ENCODE measurements at places on chromosomes 11 and 22.

DNA sequence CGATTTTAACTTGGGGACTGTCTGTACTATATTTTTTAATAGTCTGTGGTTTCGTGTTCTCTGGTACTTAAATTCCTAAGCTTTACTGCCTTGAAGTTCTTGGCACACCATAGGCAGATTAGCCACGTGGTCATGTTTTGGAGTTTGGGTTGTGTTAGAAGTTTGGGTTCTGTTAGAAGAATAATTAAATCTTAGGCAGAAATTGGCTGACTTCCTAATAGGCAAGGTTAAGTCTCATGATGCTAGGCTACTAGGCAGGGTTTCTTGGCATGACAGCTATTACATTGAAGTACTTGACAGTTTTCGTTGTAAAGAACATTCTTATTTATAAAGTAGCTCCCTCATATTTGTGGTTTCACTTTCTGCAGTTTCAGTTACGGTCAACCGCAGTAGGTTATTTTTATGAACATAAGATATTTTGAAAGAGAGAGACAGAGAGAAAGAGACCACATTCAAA lies 30.0 kb upstream of the MMP7 start:
- no peaks in the 10 kb centered on the region for H3K27me3 ChIP-seq
- H3K4me3 ChIP-seq, result peak overlapping the region; percentile 39
- no peak for DNase-seq
- peaks cover 11% of the 10 kb centered on the region for H3K4me1 ChIP-seq
- no peaks in the 10 kb centered on the region for H3K36me3 ChIP-seq

DNA sequence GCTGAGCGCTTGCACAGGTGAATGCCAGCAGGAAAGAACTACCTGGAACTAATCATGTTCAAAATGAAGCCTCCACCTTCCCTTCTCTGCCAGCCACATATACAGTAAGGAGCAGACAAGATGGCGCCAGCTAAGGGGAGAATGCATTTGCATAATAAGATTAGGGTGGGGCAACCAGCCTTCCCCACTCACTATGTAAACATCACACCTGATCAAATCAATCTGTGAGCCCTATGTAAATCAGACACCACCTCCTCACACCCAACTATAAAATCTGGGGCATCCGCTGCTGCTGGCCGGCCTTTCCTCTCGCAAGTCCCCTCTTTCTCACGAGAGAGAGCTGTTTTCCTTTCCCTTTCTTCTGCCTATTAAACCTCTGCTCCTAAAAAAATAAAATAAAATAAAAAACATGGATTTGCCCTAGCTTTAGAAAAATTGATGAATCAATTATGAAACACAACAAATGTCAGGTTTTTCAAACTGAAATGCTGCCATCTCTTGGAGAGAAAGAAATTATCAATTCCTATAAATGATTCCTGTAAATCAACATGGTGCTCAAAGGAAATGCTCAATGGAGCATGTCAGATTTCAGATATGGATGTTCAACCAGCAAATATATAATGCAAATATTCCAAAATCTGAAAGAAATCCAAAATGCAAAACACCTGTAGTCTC lies 108.9 kb downstream of the SGSM3 start:
- no peak for DNase-seq
- peaks cover 13% of the 10 kb centered on the region for H3K4me1 ChIP-seq
- no peaks in the 10 kb centered on the region for H3K36me3 ChIP-seq

DNA sequence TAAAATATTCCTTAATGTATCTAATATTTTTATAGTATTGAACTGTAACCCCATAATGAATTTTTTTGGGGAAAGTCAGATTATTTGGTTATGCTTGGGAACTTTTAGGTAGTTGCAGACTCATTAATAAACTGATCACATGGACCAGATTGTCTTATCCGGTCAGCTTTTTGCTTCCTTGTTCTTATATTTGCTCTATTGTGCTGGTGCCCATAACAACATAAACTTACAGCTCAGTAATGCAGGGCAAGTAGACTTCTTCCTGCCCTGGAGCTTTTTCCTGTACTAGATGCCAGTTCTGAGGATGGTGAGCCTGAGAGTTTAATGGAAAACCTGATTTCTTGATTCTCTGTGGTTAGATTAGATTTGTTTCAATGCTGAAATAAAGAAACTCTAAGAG lies 53.2 kb downstream of the MTMR3 start:
- H3K27ac ChIP-seq, result no peak overlapping the region
- no peak for DNase-seq
- H3K4me1 ChIP-seq, result no peaks in the 10 kb centered on the region
- no peaks in the 10 kb centered on the region for H3K27me3 ChIP-seq

- no peak for DNase-seq
- no peaks in the 10 kb centered on the region for H3K36me3 ChIP-seq
- H3K4me3 ChIP-seq, result no peak overlapping the region
- H3K4me1 ChIP-seq, result peaks cover 17% of the 10 kb centered on the region
- no peaks in the 10 kb centered on the region for H3K27me3 ChIP-seq
These were observed 27.0 kb downstream of the MYO7A start for GRCh38 chr11:77155082-77155475.

GRCh38 chr11:93528252-93528651 lies 14.9 kb downstream of the SMCO4 start:
- peak overlapping the region; percentile 70 for H3K27ac ChIP-seq
- H3K4me3 ChIP-seq, result no peak overlapping the region

DNA sequence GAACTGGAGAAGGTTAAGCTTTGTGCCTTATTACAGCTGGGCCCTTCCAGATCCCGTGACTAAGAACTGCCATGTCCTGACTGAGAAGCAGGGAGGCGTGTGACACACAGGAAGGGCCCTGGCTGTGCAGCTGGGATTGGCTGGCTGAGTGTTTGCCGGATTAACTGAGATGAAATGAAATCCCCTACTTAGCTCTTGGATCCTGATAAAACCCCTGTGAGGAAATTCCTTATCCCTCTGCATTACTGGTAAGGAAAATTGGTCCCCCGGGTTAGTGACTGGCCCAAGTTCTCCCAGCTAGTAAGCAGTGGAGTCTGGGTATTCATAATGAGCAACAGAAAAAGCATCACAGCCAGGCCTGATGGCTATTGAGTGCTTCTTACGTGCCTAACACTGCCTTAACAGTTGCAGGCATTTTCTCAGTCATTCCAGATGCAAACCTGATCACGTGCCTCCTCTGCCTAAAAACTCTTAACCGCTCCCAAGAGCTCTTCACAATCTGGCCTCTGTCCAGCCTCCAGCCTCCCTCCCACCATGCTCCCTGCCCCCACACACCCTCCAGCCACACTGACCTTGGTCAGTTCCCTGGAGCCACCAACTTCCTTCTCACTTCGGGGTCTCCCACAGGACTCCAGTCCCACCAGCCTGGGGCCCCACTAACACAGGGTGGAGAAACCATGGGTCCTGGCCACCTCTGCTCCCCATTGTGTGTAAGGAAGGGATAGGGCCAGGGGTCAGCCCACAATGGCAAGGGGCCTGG lies 37.8 kb downstream of the ARRB1 start:
- DNase-seq, result peak; percentile 74
- no peak overlapping the region for H3K4me3 ChIP-seq
- H3K4me1 ChIP-seq, result peaks cover 24% of the 10 kb centered on the region
- H3K36me3 ChIP-seq, result no peaks in the 10 kb centered on the region
- peak overlapping the region; percentile 84 for H3K27ac ChIP-seq

GRCh38 chr11:77287136-77287535 lies 14.3 kb downstream of the GDPD4 start:
- no peaks in the 10 kb centered on the region for H3K4me1 ChIP-seq
- no peak overlapping the region for H3K27ac ChIP-seq
- H3K27me3 ChIP-seq, result peaks cover 6% of the 10 kb centered on the region
- no peak overlapping the region for H3K4me3 ChIP-seq

- H3K4me3 ChIP-seq, result no peak overlapping the region
- no peak for DNase-seq
- no peaks in the 10 kb centered on the region for H3K27me3 ChIP-seq
- H3K4me1 ChIP-seq, result no peaks in the 10 kb centered on the region
- H3K36me3 ChIP-seq, result no peaks in the 10 kb centered on the region
These were observed 107.8 kb downstream of the PTPRJ start for GRCh38 chr11:48087974-48088681.

Data from tibial artery (tissue), 4 donors.